ENCODE measurements at places on chromosomes 11 and 22.

GRCh38 chr11:2775083-2775625 lies 75.4 kb upstream of the KCNQ1OT1 start:
- DNase-seq = no peak

DNA sequence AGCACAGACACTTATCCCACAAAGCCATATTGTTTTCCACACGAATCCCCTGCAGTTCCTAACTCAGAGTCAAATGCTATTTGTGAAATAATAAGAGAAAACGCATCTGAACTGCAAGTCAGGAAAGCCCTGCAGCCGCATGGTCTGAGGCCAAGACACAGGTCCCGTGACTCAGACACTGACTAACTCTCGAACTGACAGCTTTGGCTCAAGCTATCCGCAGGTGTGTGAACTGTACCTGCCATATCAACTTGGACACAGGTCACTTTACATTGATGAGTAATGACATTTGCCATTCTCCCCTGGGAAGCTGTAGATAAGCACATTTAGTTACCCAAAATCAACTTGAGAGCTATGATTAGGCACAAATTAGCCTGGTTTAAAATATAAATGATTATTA lies 34.9 kb upstream of the NFRKB start:
- no peak for DNase-seq

GRCh38 chr11:3942956-3943497 lies 87.6 kb downstream of the STIM1 start:
- DNase-seq = no peak

DNA sequence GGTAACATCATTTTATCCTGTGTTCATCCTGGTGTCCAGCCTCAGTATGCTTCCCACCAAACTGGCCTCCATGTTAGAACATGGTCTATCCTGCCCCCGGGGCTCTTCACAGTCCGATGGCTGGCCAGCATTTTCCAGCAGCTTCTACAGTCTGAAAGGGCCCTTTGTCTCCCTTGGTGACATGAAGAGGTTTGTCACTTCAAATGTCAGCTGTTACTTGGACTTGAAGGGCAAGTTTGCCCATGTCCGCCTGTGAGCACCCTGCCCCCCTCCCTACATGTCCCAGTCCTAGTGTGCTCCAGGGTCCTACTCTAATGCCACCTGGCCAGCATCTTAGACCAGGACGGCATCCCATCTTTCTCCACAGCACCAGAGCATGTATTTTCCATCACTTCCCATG lies 24.7 kb downstream of the PATZ1 start:
- DNase-seq = no peak

- no peak for DNase-seq
Observed at GRCh38 chr11:112727341-112727841, 233.8 kb upstream of the NCAM1 start.

GRCh38 chr11:132064987-132065620 lies 694.7 kb downstream of the NTM start:
- DNase-seq = no peak

Measured in NCI-H1105 treated with DMSO at 0.1 percent for 48 hours (cell line).